ENCODE measurements at places on chromosomes 7 and 10.

- no peak for DNase-seq
These were observed 410.1 kb downstream of the SUGCT start for GRCh38 chr7:40544871-40545303.

GRCh38 chr10:78200686-78201085, 167.0 kb downstream of the RPS24 start:
- DNase-seq: no peak

DNA sequence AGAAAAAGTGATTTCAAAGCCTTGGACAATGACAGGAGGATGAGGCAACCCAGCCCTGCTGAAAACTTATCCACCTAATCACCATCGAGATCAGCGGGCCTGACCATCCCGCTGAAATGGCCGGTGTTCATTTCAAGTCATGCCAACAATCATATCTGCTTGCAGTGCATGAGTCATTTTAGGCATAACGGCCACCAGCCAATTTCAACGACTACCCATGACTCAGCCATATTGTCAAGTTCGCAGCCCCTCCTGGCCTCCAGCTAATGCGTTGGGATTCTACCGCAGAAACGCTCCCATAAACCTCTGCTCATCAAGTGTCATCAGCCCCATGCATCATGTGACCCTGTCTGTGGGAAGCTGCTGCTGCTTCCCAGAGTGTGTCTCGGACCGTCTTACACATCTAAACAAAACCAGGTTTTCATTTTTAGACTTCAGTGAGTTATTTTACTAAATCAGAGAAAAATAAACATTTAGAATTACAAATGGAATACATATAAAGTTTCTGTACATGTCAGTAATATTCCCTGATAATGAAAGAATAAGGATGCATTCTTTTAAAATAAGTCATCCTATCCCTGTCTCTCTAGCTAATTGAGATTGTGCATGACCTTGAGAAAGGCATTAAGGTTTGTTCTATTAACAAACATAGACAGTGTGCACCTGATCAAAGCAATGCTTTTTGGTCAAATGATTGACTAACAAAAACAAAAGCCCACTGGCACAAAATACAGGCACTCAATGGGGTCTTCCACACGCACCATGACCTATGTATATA, 188.9 kb downstream of the ADAM12 start:
- DNase-seq: no peak

GRCh38 chr10:20809631-20810030, 87.5 kb downstream of the NEBL start:
- DNase-seq: no peak

DNA sequence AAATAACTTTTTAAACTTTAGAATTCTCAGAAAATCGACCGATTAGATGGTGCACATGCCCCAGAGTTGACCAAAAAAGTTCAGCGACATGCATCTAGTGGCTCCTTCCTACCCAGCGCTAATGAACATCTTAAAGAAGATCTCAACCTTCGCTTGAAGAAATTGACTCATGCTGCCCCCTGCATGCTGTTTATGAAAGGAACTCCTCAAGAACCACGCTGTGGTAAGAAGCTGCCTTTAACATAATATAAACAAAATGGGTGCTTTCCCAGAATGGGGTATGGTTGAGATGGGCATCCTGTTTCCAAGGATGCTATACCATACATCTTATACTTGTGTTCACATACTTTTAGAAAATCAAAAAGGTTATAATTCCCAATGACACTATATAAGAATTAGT, 24.6 kb downstream of the GLRX3 start:
- peak; percentile 33 for DNase-seq

- no peak for DNase-seq
These were observed 1.2 kb downstream of the NT5C3A start for GRCh38 chr7:33061282-33061937.

- peak; percentile 54 for DNase-seq
These were observed 14.7 kb upstream of the NXPH1 start for GRCh38 chr7:8418629-8419245.

DNA sequence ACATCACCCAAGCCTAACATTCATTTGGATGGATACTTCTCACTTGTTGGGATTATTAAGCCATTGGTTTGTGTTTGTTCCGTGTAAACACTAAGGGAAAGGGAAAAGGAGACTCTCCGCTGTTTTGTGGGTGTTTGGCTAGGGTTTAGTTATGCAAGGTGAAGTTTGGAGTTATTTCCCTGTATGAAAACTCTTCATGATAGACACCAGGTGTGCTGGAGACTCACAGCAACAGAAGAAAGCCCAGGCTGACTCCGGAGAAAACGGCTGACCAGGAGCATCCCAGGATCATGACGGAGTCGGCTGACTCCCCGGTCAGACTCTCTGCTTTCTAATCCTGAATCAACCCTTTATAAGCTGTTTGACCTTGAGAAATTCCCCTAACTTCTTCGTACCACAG, 94.1 kb upstream of the KLF6 start:
- no peak for DNase-seq

GRCh38 chr10:81444242-81444929, 430.6 kb upstream of the NRG3 start:
- DNase-seq: no peak

GRCh38 chr7:149662591-149663095, 110.7 kb downstream of the ZNF467 start:
- DNase-seq: peak; percentile 63

- DNase-seq: no peak
These were observed 142.4 kb downstream of the DIP2C start for GRCh38 chr10:546971-547590.

DNA sequence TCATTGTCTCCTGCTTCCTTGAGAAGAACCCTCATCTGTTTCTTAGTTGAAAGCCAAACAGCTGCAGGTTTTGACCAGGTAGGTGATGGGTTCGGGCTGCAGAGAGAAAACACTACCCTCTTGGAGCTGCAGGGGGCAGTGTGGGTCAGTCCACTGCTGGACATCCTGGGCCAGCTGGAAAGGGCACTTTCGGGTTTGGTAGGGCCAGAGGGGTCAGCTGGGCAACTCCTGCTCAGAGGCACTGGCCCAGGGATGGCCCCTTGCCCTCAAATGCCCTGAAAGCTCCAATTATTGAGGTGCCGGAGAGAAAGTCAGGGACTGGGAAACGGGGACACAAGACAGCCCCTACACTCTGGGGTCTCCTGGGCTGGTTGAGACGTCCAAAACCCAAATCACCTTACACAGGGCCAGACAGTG, 90.7 kb downstream of the MKI67 start:
- DNase-seq: peak; percentile 50

- no peak for DNase-seq
These were observed at the start of gene FRMPD2 for GRCh38 chr10:48274636-48275035. FRMPD2 (minus strand) TSS chr10:48274696; CDS start chr10:48274567, 129 bp downstream.

- DNase-seq: peak; percentile 2
These were observed 275.3 kb downstream of the NRG3 start for GRCh38 chr10:82150123-82150900.

DNA sequence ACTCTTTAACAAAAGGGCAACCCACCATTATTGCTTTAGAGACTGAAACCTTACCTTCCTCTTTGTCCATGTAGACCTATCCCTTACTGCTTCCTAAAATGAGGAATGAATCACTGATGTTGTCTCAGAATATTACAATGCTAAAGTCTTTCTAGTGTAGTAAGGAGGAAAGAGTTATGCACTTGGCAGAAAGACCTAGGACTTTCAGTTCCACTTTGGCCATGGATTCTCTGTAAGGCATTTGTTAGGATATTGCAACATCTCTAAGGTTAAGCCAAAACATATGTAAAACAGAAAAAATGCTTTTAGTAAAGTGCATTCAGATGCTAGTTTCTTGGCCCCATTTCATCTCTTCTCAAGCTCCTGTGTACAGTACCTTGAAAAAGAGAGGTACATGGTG, 230.9 kb downstream of the PARD3 start:
- DNase-seq: no peak

DNA sequence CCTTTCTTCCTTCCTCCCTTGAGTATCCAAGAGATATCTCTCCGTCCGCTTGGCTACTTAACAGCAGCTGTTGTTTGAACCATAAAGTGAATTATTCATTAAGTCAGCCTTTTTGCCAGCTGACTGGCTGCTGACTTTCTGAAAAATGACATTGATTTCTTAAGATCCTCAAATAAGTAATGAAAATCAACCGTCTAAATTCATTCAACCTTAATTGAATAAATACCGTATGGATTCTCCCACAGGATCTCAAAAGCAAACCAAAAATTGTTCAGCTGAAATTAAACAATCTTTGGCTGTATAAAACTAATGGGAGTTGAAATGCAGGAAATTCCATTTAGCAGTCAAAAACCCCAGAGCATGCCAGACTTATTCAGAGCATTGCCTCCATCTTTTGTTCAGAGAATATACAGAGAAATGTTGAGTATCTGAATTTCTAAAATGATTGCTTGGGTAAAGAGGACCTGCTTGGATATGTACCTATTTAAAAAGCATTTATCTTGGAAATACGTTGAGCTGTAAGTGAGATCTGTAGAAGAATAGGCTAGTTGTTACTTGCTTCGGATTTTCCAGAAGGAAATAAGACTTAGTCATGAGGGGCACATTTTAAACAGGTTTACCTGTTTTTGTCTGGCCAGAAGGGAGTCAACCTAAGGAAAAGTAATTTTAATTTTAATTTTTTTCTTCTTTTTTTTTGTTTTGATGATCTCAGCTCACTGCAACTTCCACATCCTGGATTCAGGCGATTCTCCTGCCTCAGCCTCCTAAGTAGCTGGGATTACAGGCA, 136.2 kb downstream of the PLXDC2 start:
- no peak for DNase-seq

DNA sequence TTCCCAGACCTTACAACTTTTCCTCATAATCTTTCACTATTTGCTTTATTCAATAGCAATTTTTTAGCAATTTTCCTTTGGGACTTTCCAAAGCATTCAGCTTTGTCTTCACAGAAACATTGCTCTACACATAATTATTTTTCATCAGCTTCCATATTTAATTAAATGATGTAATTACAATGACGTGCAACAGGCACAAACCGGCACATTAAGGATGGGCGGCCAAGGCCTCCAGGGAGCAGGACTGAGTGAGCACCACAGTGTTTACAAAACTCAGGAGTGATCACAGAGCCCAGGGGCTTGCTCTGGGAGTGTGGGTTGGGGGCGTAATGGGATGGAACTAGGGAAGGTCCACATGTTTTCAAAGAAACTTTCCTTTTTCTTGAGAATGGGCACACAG, 69.8 kb downstream of the MAD1L1 start:
- DNase-seq: no peak

GRCh38 chr7:148558914-148559313, 31.7 kb upstream of the C7orf33 start:
- DNase-seq: no peak

DNA sequence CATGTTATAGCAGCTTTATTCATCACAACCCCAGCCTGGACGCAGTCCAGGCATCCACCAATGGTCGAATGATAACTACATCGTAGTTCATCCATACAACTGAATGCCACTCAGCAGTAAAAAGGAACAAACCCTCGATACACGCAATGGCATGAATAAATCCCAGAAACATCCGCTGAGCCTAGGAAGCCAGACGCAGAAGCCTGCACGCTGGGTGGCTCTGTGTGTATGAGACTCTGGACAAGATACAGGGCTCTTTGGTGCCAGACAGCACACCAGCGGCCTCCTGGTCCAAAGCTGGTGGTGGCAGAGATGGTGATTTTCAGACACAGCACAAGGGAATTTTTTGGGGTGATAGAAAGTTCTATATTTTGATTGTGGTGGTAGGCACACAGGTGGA, 10.0 kb upstream of the CRYGN start:
- no peak for DNase-seq

- DNase-seq: peak; percentile 52
These were observed 109.1 kb upstream of the TNRC18 start for GRCh38 chr7:5532536-5533335.

DNA sequence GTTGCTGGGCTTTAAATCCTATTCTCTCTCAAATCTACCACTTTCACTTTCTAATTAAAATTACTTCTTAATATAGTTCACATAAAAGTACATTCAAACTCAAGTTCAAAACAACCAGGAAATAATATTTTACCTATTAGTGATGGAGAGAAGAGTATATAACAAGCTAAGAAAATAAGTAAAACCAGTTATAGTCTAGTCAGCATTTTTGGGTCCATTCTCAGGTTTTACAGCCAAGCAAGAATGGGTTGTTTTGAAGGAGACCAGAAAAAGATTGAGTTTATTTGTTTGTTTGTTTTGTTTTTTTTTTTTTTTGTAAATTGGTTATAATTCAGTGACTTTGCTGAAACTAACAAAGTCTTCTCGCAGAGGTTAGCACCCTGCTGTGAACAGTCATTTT, 106.3 kb upstream of the PTPRZ1 start:
- DNase-seq: no peak

GRCh38 chr10:24012249-24012803, 196.6 kb upstream of the KIAA1217 start:
- DNase-seq: no peak

GRCh38 chr7:102427019-102427405, 6.4 kb upstream of the ORAI2 start:
- no peak for DNase-seq

DNA sequence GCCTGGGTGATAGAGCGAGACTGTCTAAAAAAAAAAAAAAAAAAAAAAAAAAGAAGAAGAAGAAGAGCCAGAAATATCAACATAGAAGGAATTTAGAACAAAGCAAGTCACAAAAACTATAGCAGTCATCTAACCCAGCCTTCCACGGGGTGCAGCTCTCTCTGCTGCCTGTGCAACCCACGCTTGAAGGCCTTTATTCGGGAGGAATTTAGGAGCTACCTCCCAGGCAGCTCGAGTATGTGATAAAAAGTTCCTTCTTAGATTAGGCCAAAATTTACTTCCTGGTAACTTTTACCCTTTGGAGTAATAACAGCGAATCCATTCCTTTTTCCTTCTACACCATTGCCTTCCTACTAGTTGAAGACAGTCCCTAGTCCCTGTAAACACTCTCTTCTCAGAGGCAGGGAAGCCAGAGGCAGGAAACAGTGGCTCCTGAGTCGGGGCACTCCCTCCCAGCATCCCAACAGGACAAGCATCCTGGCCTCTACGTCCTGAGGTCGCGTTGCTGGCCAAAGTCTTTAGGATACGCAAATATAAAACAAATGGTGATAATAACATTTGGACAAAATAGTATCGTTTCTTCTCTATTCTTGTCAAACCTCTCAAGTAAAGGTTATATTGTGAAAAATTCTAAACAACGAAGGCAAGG, 109.3 kb upstream of the KMT2C start:
- no peak for DNase-seq

- DNase-seq: no peak
These were observed 175.7 kb upstream of the MEOX2 start for GRCh38 chr7:15862016-15862780.

DNA sequence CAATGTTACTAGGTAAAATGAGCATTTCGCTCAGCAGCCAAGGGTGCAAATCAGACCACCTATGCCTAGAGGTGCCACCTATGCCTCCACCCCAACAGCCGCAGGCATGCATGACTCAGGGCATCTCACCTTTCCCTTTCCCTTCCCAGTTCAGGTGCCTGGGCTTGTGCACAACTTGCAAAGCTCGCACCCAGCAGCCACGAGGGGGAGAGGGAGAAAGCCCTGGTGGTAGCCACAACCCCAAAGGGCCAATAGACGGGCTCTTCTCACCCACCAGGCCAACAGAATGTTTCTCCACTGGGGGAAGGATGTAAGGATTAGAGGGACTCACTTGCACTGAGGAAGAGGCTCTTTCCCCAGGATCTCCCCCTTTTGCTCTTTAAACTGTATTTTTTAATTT, 462.3 kb upstream of the PCDH15 start:
- no peak for DNase-seq

Data from activated CD4-positive, alpha-beta T cell treated with anti-CD3 and anti-CD28 coated beads, Interleukin-2, Interleukin-4, amounts not matched to agents 100 ng/mL and 50 ng/mL, durations not matched to agents 16 hours and 8 hours (primary cell).